ENCODE measurements at places on chromosomes 7 and 10. TPM values are rescaled to one million over a fixed set of nuclear protein-coding genes. Genes with fewer than 3 reads are reported as not detected.

Gene RNF32
- 0.47 TPM for total RNA-seq

Gene ARHGEF5
- total RNA-seq = 4.2 TPM

Gene SKIDA1
- total RNA-seq = 5.8 TPM

Gene DKK1
- total RNA-seq = not detected

Gene CYP2W1
- total RNA-seq = not detected

Gene NACAD
- total RNA-seq = 5.3 TPM

Gene ZNF33B
- total RNA-seq = 18.5 TPM

Gene IDI2
- not detected for total RNA-seq

Gene MRLN
- not detected for total RNA-seq

Gene CTAGE4
- 0.14 TPM for total RNA-seq

Gene NKX2-3
- not detected for total RNA-seq

Gene ABCB1
- total RNA-seq = 3.3 TPM

Gene TWIST1
- 2.3 TPM for total RNA-seq

Gene CD36
- 489 TPM for total RNA-seq

Gene FAM25C
- not detected for total RNA-seq

Gene MMP21
- total RNA-seq = 0.71 TPM

Gene GIMAP6
- 29.1 TPM for total RNA-seq

Gene LIPF
- total RNA-seq = not detected

Gene PRKAG2
- total RNA-seq = 181 TPM

Gene RBAK
- 11.2 TPM for total RNA-seq

Gene HOXA10
- total RNA-seq = not detected

Gene ZCWPW1
- total RNA-seq = 3.5 TPM

Gene CLCN1
- not detected for total RNA-seq

Gene CUBN
- 0.91 TPM for total RNA-seq

Gene NKX1-2
- not detected for total RNA-seq

Gene UTF1
- not detected for total RNA-seq

Gene ZNF488
- not detected for total RNA-seq

Gene STEAP1B
- 0.74 TPM for total RNA-seq

Gene TRAPPC14
- 11.5 TPM for total RNA-seq

Gene CYP2C19
- not detected for total RNA-seq

Gene AUTS2
- 10.6 TPM for total RNA-seq

Gene ELN
- total RNA-seq = 100.0 TPM

Gene RPA3
- total RNA-seq = 27.4 TPM

Gene CPA2
- not detected for total RNA-seq
